ENCODE measurements at places on chromosomes 1 and 21.
A peak's percentile ranks its signal among the peaks of the same experiment; 100 is the strongest.

DNA sequence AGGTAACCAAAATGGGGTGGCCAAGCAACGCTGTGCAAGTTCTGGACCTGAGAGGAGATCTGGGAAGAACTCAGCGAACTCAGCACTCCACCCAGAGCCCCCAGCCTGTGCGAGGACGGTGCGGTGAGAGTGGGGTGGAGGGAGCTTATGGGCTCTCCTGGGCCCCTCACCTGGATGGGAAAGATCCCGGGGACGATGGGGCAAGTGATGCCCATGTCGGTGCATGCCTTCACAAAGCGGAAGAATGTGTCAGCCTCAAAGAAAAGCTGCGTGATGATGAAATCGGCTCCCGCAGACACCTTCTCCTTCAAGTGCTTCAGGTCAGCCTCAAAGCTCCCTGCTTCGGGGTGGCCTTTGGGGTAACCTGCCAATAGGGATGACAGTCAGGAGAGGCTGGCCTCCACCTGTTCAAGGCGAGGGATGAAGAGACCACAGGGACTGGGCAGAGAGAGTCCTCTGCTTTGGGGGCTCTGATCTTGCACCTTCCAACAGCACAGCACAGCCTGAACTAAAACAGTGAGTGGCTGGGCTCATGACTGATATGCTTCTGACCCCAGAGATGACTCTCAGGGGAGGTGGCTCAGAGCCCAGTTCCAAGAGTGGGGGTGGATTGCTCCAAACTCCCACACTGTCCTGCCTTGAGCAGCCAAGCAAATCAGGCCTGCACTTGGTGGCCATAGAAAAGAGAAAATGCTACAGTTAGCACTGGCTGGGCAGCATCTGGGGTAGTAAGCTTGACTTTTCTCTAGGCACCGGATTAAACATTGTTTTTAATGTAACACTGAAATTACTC lies 9.5 kb downstream of the MTHFR start:
- no peak for DNase-seq

GRCh38 chr1:30520476-30520875 lies 202.9 kb downstream of the MATN1 start:
- DNase-seq, result no peak

DNA sequence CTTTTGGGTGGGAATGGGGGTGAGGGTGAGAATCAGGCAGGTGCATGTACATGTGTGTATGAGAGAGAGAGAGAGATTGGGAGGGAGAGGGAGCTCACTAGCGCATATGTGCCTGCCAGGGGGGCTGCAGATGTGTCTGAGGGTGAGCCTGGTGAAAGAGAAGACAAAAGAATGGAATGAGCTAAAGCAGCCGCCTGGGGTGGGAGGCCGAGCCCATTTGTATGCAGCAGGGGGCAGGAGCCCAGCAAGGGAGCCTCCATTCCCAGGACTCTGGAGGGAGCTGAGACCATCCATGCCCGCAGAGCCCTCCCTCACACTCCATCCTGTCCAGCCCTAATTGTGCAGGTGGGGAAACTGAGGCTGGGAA lies 95.0 kb downstream of the EPHB2 start:
- DNase-seq, result no peak

DNA sequence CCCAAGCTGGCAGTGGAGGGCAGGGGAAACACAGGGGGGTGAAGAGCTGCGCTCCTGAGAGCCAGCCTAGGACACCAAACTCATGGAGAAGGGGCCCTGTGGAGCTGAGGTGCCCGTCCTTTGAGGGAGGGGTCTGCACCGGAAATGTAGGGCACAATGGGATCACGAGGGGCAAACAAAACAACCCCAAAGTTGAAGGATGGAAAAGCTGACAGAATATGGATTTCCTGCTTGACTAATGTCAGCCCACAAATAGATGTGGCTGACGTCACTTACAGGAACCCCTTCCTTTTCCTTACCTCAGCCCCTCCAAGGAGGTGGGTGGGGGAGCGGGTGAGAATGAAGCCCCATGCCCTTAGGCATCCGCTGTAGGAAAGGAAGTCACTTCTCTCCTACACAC lies 110.9 kb downstream of the KCNN3 start:
- peak; percentile 71 for DNase-seq

DNA sequence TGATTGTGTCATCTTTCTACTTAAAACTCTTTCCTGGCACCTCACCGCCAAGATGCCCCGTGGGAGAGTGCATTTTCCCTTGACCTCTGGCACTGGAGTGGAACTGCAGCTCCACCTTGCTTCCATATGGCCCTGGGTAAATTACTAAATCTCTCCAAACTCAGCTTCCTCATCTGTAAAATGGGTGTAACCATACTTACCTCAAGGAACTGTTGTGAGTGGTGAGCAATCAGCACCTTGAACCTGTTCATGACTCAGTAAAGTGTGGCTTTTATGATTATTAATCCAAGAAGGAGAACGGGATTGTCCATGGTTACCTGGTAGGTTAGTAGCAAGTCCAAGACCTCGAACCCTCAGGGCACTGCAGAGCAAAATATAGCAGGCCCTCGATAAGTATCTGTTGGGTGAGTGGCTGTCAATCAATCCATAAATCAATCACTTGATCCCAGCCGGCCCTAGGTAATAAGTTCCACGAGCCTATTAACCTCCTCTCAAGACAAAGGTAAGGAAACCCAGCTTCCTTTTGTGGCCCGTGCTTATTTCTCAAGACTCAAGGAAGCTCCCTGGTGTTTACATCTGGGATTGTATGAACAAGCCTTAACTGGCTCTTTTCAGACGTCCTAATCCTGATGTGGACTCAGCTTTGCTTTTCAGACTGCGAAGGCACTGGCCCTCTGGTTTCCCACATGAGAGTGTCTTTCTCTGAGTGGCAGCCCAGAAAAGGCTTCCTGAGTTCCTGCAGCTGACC lies 114.0 kb upstream of the GJB5 start:
- DNase-seq, result no peak

DNA sequence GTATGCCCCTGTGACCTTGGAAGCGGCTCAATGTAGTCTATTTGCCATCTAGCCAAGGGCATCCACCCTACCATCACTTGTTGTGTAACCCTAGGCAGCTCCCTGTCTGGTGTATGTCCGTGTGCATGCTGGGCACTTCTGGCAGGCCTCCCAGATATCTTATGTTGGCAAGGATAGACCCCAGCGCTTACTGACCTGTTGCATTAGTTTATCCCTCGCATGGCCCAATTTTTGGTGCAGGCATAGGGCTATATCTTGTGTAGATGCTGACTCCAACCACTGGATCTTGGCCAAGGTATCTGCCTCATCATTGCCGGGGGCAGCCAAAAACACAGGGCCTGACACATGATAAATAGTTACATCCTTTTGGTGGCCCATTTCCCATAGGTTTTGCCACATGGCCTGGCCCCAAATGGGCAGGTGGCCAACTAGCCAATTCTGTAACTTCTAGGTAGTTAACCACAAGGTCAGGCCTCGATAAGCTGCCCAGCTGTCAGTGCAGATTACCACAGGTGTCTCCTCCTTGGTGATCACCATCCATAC lies 14.0 kb upstream of the TBX19 start:
- no peak for DNase-seq

DNA sequence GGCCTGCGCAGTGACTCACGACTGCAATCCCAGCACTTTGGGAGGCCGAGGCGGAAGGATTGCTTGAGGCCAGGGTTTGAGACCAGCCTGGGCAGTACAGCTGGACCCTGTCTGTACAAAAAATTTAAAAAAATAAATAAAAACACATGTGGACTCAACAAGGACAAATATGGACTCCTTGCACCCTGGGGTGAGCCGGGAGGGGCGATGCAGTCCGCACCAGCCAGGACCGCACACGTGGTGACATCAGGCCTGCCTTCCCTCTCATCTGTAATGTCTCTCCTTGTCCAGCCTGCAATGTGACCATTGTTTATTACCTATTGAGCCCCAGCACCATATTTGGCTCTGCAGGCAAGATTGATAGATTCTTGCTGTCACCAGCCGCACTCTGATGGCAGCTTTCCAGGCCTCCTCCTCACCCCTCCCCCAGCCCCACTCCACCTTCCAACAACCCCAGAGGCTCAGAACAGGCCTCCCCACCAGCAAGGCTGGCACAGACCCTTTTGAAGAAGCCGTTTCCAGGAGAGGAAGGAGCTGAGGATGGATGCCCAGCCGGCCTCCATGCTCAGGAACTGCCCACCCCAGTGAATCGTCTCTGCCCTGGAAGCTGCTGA lies 55.2 kb downstream of the IRF2BP2 start:
- no peak for DNase-seq

GRCh38 chr1:211468595-211468994 lies 23.4 kb downstream of the RD3 start:
- no peak for DNase-seq

DNA sequence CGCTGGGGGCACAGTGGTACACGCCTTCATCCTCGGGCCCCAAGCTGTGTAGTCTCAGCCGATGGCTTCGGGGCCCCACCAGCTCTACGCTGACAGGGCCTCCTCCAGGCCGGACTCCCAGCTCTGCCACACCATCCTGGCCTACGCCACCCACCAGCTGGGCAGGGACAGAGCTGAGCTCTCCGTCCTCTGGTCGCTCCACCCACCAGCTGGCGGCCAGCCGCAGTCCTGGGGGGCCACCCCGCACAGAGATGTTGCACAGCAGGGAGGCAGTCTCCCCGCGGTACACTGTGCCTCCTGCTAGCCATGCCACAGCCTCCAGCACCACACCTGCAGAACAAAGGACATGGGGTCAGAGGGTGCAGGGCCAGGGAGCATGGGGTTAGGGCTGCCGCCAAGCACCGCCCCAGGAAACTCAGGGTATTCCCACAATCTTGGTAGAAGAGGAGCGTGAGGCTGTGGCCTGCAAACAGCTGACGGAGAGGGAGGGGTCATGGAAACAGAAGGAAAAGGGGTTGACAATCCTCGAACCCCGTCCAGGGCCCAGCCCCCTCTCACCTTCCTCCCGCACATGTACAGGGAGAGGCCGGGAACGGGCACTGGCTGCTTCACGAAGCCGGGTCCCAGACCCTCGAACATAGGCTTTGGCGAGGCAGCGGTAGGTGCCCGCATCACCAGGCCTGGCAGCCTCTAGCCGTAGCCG lies 5.9 kb downstream of the IGSF8 start:
- no peak for DNase-seq

DNA sequence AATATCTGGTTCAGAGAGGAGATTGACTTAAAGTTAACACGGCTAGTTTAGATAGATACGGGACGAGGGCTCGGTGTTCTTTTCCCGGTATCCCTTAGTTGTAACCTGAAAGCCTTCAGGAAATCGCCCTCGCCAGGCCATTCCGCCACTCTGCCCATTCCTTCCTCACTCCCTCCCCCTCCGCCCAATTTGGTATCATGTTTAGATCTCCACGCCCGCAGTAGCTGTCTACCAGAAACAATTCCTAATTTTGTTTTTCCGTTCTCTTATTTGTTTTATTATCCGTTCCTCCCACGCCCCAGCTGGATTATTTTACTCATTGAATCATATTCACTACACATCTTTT lies 685 bp upstream of the VAMP4 start:
- DNase-seq, result no peak

DNA sequence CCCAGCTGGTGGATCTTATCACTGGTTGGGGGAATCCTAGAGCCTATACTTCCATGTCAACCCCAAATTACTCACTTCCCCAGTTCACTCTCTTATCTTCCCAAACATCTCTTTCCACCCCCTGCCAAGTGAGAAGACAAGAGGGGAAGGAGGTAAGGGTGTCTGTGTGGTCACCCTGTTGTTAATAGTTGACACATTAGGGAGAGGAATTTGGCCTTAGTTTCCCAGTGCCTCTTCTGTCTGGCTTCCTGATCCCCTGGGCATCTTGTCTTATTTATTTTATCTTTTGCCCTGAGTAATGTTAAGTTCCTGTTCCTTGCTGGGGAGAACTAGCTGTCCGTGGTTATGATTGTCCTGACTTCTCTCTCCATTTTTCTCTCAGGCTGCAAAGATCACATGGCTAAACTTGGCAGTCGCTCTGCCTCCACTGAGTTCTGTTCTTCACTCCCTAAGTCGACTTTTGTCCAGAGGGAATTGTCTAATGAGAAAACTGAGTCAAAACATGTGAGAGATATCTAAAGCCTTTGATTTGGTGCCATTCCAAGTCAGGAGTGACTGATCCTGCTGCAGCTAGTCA lies 157.1 kb upstream of the SYT6 start:
- DNase-seq, result no peak

- DNase-seq, result no peak
Observed at GRCh38 chr1:2587071-2587859, 688 bp downstream of the PRXL2B start.

- no peak for DNase-seq
Observed at GRCh38 chr1:29474274-29475244, 238.2 kb downstream of the PTPRU start.

DNA sequence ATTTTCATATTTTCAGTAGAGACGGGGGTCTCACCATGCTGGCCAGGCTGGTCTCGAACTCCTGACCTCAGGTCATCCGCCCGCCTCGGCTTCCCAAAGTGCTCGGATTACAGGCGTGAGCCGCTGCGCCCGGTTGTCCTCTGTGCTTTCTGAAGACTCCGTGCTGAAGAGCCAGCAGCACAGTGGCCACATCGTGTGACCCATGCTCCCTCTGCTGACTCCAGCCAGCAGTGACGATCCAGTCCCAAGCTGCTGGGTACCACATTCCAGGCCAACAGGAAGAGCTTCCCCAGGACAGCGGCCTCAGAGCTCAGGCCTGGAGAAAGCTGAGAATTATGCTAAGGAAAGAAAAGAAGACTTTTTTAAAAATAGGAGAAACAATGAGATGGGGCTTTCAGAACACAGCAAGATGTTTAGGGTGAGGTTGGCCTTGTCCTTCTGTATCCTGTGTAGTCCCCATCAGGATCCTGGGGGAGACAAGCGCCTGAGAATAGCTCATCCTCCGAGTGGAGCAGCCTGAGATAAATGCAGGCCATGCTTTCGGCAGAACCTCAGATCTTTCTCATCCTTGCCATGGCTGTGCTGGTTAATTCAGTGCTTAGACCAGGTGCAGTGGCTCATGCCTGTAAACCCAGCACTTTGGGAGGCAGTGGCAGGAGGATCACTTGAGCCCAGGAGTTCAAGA lies 207.1 kb downstream of the SLC35F3 start:
- no peak for DNase-seq

DNA sequence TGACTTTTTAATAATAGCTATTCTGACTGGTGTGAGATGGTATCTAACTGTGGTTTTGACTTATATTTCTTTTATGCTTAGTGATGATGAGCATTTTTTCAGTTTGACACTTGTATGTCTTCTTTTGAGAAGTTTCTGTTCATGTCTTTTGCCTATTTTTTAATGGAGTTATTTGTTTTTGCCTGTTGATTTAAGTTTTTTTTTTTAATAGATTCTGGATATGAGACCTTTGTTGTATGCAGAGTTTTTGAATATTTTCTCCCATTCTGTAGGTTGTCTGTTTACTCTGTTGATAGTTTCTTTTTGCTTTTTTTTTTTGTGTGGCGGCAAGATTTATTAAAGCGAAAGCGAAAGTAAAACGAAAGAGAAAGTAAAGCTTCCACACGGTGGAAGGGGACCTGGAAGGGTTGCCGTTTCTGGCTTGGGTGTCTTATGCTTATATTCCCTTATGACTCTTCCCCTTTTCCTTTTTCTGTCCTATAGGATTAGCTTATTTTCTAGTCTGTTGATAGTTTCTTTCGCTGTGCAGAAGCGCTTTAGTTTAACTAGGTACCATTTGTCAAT lies 67.6 kb downstream of the TBX19 start:
- DNase-seq, result no peak

Measured in stimulated activated CD4-positive, alpha-beta T cell treated with anti-CD3 and anti-CD28 coated beads, Interleukin-12 subunit alpha, Interleukin-12 subunit beta, amount 100 ng/mL, for 24 hours (primary cell).